Bronchial epithelial cell (primary cell): ENCODE measurements at places on chromosomes 2 and 18. TPM values are rescaled to one million over a fixed set of nuclear protein-coding genes. Genes with fewer than 3 reads are reported as not detected.
A peak's percentile ranks its signal among the peaks of the same experiment; 100 is the strongest.

- DNase-seq: no peak
Measured at GRCh38 chr2:235343869-235344268, 150.0 kb upstream of the AGAP1 start.

DNA sequence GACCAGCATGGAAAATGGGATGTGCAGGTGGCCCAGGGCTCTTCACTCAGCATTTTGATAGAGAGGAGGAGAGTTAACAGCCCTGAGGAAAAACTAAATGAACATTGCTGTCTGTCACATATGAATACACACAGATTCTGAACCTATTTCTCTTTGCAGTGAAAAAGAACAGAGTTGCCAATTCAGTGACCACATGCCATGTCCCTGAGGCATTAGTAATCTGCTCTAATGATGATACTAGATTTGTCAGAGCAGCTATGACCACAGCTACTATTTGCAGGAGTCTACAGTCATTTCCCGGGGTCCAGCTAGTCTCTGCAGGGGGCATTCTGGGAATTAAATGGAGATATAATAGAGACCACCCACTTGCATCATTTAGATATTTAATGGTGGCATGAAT, 267.6 kb downstream of the TMX3 start:
- DNase-seq: no peak

DNA sequence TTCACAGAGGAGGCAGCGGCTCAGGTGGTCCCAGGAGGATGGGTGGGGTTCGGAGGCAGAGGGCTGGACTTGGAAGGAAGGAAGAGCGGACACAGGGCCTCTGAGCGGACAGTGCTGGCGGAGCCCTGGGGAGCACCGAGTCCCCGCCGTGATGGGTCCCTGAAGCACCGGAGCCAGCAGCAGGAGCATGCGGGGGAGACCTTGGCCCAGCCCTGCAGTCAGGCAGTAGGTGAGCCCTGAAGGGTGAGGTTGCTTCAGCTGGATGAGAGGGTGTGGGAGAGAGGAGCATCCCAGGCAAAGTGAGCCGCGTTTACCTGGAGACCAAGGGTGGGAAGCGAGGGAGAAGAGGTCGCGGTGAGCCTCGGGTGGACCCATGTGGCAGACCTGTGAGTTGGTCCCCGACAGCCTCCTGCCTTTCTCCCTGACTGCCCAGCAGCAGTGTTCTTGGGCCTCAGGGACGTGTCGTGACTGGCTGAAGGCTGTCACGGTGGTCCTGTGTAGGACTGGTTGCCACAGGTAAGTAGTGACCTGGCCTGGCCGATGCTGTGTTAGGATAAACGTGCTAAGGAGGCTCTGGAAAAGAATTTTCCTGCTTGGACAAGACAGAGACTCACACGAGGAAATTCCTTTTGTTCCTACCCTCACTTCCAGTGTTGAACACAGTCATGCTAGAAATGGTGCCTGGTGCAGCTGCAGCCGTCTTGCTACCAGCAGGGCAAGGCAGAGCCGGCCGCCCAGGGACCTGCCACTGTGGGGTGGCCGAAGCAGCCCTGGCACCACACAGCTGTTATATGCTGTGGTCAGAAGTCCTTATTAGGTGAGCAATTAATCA, 73.0 kb downstream of the RRM2 start:
- no peak for DNase-seq

DNA sequence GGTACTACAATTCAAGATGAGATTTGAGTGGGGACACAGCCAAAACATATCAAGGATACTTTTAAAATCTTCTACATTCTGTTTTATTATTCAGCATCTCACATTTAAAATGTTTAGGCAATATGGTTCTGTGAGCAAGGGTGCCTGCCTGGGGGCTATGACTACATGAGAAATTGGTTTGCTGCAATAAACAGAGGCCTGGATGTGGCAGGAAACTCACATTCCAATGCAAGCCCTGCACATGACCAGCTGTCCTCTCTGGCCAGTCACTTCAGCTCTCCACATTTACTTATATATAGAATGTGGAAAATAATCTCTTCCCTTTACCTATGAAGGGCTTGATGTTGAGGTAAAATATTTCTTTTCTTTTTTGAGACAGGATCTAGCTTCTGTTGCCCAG, 193.4 kb downstream of the LRRTM1 start:
- no peak for DNase-seq

- DNase-seq: no peak
Measured at GRCh38 chr2:223538920-223539440, 63.2 kb downstream of the SCG2 start.

- DNase-seq: peak; percentile 69
Measured at GRCh38 chr2:219698748-219699439, 71.5 kb downstream of the SLC4A3 start.

- no peak for DNase-seq
Measured at GRCh38 chr2:193332941-193333340, 1138.2 kb upstream of the TMEFF2 start.

- peak; percentile 75 for DNase-seq
Measured at GRCh38 chr2:102505290-102505689, 32.3 kb downstream of the SLC9A4 start.

- DNase-seq: peak; percentile 11
Measured at GRCh38 chr2:230932556-230933511, 7.8 kb upstream of the GPR55 start.

The ATP6V1B1 gene
- 0.64 TPM in 1 of 2 replicates, not detected in the other for total RNA-seq

The CNRIP1 gene
- 0.26 TPM in 1 of 2 replicates, not detected in the other for total RNA-seq

The PTPN4 gene
- total RNA-seq: 20.5 and 34.2 TPM in 2 replicates

The GKN1 gene
- not detected in 2 replicates for total RNA-seq
